GOT3 (cell line): ENCODE measurements at places on chromosomes 13 and 19.

GRCh38 chr19:34767951-34768350 lies 5.1 kb downstream of the ZNF599 start:
- DNase-seq = no peak

GRCh38 chr19:47781590-47782262 lies 3.2 kb downstream of the SELENOW start:
- no peak for DNase-seq

GRCh38 chr19:23971598-23971997 lies 56.9 kb downstream of the ZNF726 start:
- no peak for DNase-seq

GRCh38 chr19:27392027-27392632 lies 1820.8 kb downstream of the UQCRFS1 start:
- DNase-seq = no peak

GRCh38 chr19:6480848-6481415 lies 655 bp downstream of the DENND1C start:
- DNase-seq = no peak

GRCh38 chr13:34107806-34108205 lies 289.9 kb downstream of the RFC3 start:
- no peak for DNase-seq

GRCh38 chr13:79227418-79227817 lies 178.6 kb downstream of the RBM26 start:
- no peak for DNase-seq

GRCh38 chr19:48501494-48502349 lies 9.9 kb downstream of the LMTK3 start:
- no peak for DNase-seq

GRCh38 chr13:40568246-40569023 lies 98.0 kb downstream of the FOXO1 start:
- DNase-seq = no peak

DNA sequence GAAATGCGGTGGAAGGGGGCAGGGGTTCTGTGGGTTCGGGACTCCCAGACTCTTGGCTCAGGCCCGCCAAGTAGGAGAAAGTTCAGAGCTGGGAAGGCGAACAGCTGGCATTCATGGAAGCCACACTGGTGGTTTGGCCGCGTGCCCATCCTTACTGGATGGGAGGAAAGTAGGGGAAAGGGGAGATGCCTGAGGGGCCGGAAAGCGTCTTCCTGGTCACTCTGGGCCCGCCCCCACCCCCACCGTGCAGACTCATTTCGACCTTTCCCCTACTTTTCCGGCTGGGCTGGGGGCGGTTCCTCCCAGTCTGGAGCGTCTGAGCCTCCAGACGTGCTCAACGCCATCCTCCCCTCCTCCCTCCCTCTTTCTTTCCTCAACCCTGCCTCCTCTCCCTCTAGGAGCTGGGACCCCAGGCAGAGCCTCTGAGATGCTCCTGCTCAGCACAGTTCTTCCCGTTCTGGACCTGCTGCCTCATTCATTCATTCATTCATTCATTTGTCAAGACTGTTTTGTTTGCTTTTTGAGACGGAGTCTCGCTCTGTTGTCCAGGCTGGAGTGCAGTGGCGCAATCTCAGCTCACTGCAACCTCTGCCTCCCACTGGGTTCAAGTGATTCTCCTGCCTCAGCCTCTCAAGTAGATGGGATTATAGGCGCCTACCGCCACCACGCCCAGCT lies 3.5 kb downstream of the ANGPTL4 start:
- peak; percentile 75 for DNase-seq

GRCh38 chr19:15299568-15300409 lies 32.5 kb downstream of the BRD4 start:
- DNase-seq = no peak

DNA sequence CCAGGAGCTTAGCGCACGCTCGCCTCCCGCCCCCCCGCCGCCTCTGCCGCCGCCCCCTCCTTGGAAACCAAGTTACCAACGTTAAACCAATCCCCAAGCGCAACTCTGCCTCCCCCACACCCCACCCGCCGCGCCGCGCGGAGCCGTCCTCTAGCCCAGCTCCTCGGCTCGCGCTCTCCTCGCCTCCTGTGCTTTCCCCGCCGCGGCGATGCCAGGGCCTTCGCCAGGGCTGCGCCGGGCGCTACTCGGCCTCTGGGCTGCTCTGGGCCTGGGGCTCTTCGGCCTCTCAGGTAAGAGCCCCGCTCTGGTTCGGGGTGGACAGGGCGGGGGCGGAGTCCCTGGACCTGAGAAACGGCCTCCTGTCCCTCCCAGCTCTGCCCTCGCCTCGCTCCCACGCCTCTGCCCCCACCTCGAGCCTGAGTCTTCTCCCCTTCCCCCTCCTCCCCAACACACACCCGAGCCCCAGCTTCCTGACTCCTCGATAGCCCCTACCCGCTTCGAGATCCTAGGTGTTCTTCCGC lies at the start of gene ICAM5:
Gene ICAM5 (plus strand): TSS at position 117 of the 521 bp plus-strand sequence. CDS start 92 bp downstream, at position 209.
- DNase-seq = no peak

DNA sequence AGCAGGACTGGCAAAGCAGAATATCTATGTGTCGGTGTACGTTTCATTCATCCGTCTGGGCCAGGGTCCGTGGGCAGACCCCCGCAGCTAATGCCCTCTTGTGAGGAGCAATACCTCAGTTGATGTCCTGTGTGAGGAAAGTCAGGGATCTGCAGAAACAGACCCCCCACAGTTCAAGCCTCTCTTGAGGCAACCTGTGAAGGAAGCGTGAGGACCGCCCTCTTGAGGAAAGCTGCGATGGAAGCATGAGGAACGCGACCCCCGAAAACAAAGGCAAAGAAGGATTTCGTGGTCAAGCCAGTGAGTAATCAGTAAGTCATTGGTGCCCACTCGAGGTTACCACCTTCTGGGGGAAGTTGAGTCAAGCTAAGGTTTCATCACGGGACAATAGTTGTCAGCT lies 20.9 kb upstream of the ZNF83 start:
- DNase-seq = no peak

- no peak for DNase-seq
Observed at GRCh38 chr13:50589139-50589538, 254.4 kb downstream of the DLEU7 start.

DNA sequence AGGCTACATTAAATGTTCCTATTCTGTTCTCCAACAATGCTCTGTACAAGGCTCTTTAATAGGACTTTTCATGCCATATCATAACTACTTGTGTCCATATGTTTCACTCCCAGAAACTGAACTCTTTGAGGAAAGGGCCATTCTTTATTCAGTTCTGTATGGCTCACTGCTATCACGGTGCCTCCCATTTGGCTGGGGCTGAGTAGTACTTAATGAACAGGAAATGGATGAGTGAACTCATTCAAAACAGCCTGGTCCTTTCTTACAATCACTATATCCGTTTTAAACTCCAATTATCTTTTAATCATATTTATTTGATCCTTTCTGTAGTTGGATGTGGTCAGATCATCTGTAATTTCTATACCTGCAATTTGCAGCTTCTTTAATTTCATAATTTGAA lies 410.6 kb downstream of the TBC1D4 start:
- DNase-seq = no peak

DNA sequence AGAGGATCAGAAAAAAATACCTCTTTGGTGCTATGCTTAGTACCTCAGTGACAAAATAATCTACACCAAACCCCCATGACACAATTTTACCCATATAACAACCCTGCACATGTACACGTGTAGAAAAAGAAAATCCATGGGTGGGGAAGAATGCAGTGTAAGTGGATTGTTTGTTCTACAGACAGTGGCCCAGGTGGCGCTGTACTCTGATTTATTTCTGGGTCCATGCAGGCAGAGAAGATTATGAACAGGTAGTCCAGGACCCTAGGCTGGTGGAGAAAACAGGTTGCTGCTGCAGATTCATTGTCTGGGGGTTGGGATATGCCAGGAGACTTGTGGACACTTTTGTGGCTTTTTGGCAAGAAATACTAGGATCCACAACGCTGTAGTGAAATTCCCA lies 9.1 kb downstream of the ZNF100 start:
- no peak for DNase-seq

DNA sequence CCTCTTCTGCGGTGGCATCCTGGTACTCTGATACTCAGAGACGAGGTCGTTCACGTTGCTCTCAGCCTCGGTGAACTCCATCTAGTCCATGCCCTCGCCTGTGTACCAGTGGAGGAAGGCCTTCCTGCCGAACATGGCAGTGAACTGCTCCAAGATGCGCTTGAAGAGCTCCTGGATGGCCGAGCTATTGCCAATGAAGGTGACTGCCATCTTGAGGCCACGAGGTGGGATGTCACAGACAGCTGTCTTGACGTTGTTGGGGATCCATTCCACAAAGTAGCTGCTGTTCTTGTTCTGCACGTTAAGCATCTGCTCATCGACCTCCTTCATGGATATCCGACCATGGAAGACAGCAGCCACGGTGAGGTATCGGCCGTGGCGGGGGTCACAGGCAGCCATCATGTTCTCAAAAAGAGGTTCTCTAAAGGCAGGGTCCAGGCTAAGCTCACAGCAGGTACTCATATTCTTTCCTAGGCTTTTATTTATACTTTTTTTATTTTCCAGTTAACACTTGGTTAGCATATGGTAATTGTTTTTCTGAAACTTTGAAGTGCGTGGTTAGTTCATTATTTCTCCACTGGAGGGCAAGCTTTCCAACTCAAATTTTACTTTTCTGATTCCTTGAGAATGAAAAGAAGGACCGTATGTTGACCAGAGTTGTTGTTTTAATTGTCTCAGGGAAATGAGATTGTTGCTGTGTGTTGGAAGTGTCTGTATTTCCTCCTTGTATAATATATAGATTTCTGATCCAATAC lies 72.4 kb upstream of the RGCC start:
- DNase-seq = no peak

DNA sequence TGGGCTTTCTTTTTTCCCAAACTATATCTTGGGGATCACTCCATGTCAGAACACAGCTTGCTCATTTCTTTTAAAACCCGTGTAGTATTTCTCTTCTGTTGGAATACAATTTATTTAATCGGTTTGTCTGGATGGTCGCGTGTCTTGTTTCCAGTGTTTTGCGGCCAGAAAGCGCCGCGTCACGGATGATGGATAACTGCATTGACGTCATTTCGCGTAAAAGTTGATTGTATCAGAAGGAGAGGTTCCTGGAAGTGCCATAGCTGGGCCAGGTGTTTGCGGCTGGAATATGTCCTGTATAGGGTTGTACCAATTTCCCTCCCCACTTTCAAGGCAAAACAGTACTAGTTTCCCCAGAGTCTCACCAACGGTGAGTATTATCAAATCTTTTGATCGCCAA lies 9.7 kb downstream of the ACTL9 start:
- no peak for DNase-seq

DNA sequence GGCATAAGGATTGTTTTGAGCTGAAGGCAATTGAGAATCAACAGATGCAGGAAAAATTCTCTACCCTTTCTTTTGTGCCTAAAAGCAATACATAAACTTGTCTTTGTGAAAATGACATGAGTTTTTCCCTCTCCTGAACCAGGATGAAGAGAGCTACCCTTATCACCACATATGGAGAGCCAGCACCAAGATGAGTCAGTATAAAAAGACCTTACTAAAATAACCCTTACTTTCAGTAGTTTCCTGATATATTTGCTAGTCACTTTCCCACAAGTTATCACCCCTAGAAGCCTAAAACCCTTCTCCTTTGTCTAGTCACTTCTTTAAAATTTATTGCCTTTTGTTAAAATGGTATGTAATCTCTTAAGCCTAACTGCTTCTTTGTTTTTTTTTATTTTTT lies 61.9 kb upstream of the ANKRD10 start:
- no peak for DNase-seq

DNA sequence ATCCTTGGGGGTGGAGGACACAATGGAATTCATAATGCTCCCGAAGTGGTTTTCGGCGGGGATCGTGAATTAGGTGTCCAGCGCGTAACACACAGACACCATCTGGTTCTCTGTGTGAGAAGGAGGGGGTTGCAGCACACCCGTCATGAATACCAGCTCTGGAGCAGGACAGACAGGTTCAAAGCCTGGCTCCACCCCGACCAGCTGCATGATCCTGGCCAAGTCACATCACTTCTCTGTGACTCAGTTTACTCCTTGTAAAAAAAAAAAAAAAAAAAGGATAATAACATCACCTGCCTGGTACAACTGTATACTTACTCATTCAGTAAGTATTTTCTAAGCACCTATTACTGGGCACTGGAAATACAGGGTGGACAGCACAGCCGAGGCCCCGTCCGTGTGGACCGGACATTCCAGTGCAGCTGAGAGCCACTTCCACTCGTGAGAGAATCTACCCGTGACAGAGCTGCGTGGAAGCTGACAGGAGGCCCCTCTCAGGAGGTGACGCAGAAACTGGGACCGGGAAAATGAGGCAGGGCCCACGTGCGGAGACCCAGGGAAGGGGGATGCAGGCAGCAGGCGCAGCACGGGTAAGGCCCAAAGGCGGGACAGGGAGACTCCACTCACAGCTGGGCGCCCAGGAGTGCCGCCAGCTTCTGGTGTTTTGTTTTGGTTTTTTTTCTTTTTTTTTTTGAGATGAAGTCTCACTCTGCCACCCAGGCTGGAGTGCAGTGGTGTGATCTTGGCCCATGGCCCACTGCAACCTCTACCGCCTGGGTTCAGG lies 12.0 kb downstream of the RDH13 start:
- DNase-seq = no peak

DNA sequence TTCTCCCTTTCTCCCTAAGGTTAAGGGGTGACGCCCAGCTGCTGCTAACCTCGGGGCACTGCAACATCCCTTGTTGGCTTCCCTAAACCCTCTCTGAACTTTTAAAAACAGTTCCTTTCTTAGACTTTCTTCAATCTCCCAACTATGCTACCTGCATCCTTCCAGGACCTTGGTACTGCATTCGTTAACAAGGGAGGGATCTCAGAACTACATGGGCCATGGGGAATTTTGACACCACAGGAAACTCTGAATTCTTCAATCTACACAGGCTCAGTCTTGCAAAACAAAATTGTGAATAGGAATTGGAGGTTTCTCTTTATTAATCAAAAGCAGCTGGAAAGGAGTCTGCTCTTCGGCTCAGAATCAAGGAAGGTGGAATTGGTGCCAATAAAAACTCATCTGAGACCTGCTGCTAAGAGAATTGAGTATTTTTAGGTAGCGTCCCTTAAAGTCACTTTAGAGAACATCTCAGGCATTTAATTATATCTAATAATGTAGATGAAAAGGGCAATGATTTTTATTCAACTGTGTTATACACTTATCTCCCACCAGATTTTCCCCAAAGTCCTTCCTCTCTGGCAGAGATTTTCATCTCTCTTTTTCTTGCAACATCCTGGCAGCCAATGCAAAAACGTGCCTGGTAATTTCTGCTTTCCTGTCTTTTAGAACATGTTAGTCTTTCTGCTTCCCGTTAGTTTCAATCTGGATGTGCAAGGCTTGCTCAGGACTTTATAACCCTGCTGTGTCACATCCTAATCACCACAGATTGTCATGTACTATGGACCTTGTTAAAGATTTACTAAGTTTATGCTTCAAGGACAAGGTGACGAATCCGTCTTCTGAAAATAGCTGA lies 69.1 kb upstream of the SLC15A1 start:
- no peak for DNase-seq

GRCh38 chr19:38062959-38063761 lies 156.2 kb downstream of the SIPA1L3 start:
- no peak for DNase-seq

- DNase-seq = no peak
Observed at GRCh38 chr19:51417107-51417809, at the start of gene SIGLEC10. TSS of gene SIGLEC10 (minus strand) at chr19:51417642. CDS start at chr19:51417581, 61 bp downstream.

GRCh38 chr13:99281811-99282263 lies 23.7 kb upstream of the GPR18 start:
- DNase-seq = no peak
